ENCODE measurements at places on chromosomes 12 and 14. TPM values are rescaled to one million over a fixed set of nuclear protein-coding genes. Genes with fewer than 3 reads are reported as not detected.

DNA sequence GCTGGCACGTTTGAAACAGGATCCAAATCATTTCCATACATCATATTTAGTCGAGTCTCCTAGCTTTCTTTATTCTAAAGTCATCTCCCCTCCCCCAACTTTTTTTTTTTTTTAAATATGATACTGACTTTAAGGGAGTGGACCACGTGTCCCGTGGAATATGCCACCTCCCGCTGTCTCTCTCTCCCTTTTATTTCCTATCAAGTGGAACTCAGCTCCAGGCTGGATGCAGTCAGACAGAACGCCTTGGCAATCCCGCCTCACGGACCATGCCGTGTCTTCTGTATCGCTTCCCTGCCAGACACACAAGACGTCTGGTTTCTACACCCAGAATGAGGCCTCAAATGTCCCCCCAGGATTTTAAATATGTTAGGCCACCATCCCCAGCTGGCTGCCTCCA, 21.2 kb downstream of the BCL7A start:
- no peak for DNase-seq

GRCh38 chr12:75177997-75178396, 31.6 kb downstream of the KCNC2 start:
- DNase-seq, result no peak

DNA sequence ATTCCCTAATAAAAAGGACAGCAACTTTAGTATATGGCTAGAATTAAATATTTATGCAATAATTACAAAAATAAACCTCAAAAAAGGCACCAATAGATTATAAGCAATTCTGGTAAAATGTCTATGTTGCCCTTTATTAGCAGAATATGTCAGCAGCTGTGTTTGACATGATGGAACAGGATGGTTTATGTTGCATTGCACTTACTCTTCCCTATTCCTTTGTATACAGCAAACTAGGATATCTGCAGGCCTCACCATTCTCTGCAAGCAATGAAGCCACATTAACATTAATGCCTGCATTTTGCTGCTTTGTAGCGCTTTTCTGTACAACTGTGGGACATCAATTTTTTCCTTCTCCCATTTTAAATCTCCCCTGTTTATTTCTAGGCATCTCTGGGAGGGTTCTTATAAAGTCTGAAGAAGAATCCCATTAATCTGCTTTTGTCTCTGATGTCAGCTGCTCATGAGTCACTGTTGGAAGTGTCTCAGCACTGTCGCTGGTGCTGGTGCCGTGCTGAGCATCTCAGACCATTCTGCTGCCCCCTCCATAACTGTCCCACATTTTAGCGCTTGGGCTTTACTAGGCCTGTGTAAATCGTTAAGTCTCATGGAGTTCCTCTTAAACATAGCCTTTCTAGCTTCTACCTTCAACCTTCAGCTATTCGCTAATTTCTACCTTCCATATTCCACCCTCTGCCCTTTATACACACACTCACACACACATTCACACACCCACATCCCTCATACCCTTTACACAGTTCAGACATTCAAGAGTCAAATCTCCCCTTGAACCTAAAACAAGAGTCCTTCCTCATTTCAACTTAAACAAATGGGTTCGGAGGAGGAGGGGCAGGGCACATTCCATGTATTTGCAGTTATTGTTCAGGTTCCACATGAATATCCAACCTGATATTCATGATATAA, 64.4 kb upstream of the TRHDE start:
- DNase-seq, result no peak

GRCh38 chr12:108332791-108333382, 6.2 kb downstream of the CMKLR1 start:
- DNase-seq, result no peak

DNA sequence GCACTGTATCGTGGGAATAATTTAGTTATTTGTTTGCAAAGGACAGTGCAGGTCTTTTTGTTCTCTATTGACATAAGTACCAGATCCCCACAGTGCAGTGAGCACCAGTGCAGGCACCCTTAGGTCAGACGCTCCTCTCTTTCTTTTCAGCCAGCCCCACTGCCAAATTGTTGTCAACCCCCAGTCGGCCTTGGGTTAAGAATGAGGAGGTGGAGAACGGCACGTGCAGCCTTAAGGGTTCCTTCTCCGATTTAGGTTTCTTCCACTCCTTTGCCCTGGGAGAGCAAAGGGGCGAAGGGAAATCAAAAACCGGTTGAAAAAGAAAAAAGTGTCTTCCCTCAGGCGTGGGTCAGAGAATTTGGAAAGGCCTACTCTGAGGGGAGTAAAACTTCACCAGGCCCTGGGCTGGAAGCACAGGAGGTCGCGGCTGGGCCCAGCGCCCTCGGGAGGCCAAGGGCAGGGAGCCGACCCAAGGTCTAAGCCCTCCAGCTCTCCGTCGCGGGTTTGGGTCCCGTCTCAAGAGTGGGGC, 4.3 kb downstream of the PAX9 start:
- no peak for DNase-seq

- no peak for DNase-seq
Observed at GRCh38 chr12:4539167-4539870, 629 bp downstream of the RAD51AP1 start.

- DNase-seq, result no peak
Observed at GRCh38 chr14:64746298-64747250, 42.4 kb downstream of the PLEKHG3 start.

DNA sequence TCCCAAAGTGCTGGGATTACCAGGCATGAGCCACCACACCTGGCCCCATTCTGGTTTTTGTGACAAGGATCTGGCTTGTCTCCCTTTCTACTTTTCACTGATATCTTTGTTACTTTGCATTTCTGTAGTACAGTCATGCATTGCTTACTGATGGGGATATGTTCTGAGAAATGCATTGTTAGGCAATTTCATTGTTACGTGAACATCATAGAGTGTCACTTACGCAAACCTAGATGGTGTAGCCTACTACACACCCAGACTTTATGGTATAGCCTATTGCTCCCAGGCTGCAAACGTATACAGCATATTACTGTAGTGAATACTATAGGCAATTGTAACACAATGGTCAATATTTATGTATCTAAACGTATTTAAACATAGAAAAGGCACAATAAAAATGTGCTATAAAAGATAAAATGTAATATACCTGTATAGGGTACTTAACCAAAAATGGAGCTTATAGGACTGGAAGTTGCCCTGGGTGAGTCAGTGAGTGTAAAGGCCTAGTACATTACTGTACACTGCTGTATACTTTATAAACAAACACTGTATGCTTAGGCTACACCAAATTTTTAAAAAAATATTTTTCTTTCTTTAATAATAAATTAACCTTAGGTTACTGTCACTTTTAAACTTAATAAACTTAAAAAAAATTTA, 16.0 kb downstream of the MRPL42 start:
- DNase-seq, result no peak

- DNase-seq, result no peak
Observed at GRCh38 chr14:23544511-23545447, 6.8 kb downstream of the ZFHX2 start.

GRCh38 chr14:33404054-33404453, 465.4 kb downstream of the NPAS3 start:
- no peak for DNase-seq

DNA sequence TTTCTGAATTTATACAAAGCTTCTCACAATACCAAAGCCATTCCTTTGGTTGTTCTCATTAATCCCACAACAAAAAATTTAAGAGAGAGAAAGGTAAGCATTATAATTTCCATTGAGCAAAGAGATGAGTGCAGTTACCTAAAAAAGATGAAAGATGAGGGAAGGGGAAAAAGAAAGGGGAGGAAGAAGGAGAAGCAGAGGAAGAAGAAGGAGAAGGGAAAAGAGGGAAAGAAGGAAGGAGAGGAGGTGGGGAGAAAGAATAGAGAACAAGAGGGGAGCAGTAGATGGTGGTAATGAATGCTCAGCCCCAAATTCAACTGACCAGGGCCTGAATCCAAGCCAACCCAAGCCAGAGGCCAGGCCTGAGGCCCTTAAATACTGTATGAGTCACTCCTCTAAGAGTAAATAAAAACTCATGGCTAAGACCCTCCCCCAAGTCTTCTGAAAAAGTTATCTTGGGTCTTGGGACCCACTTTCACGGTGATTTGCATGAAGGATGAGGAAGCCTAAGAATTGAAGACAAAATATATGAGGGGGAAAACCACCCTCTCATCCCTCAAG, 144.6 kb downstream of the ITPR2 start:
- no peak for DNase-seq

GRCh38 chr14:104927901-104928300, 3.2 kb downstream of the PLD4 start:
- DNase-seq, result no peak

- DNase-seq, result no peak
Observed at GRCh38 chr14:99192830-99193229, 79.2 kb downstream of the BCL11B start.

DNA sequence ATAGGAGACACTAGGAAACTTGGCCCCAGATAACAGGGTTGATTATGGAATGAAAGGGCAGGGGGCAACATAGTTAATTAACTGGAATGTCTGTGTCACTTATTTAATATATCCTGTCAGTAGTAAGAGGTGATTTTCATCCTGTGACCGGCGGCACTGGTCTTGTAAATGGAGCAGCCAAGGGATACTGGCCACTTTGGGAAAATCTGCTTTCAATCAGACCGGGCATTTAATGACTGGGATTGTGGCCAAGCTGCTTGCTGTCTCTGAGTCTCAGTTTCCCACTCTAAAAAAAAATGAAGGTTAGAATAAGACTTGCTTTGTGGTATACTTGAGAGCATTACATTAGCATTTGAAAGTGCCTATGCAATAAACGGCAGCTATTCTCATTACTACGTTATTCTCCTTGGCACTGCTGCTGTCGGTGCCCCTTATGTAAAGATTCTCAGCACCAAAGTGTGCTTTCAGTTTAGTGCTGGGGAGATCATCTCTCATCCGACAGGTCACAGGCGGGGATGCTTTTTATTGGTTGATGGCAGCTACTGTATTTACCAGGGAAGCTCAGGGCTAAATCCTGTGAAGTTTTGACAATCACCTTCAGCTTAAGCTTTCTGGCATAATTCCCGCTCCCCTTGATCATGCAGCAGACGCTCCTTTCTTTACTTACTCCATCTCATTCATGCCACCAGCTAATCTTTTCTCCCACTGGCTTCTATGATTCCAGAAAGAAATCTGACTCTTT, 162.1 kb downstream of the ESRRB start:
- DNase-seq, result no peak

DNA sequence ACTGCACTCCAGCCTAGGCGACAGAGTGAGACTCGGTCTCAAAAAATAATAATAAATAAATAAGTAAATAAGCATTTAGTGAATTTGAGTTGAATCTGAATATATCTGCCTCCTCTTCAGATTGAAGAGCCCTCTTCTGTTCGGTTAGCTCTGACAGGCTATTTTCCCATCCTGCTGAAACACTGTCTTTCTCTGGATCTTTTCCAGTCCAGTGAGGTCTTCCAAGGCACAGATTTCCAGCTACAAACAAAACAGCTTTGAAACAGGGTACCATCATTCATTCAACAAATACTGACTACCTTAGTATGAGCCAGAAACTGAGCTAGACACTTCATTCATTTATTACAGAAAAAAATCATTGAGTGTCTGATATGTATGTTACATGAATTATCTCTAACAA, 7.2 kb upstream of the SPRYD3 start:
- DNase-seq, result no peak

DNA sequence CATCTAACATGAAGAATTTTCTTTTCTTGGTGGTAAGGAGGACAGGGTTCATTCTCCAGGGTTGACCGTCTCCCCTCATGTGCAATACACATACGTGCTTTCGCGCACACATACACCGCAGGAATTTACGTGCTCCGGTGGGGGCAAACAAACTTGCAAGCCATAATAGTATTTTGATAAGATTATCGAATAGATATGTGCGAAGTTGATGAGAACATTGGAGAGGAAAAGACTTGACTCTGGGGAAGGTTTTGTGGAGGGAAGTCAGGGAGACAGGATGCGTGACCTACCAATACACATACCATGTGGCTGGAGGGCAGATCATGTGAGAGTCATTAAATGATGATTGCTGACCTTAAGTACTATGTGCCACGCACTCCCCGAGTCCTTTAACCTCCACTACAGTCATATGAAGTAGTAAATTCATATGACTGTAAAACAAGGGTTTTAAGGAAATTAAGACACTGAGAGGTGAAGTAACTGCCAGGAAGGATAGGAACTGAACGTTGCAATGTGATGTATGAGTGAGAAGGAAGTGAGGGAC, 921 bp downstream of the RAD51B start:
- DNase-seq, result no peak

DNA sequence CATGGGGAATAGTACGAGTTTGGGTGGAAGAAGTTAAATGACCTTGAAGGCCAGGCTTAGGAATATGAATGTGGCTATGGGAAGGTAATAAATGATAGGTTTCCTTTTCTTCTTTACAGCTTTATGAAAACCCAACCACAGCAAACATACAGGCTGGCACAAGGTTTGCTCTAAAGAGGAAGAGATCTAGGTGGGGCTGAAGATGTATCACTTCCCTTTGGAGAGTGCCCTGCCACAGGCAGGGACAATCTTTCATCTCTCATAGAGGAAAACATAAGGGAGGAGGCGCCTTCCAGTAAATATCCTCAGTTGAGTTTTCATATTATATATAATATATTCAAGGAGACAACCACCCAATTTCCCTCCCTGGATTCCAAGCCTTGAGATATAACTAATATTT, 72.9 kb upstream of the FRMD6 start:
- no peak for DNase-seq

DNA sequence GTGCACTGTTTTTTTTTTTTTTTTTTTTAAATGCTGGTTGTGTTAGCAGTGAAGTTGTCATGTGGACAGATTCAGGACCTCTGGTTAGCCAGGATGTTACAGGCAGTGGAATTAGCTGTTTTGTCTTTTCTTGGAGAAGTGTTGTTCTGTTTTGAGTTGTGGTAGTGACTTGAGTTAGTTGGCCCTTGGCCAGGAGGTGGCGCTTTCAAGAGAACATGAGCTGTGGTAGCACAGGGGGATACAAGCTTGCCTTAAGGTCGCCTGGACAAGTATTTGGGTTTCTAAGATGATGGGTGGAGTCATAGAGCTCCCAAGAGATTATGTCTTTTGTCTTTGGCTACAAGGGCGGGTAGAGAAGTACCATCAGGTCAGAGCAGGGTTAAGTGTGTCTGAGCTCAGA, 33.3 kb upstream of the CCDC198 start:
- no peak for DNase-seq

- DNase-seq, result no peak
Observed at GRCh38 chr14:95387826-95388445, 68.2 kb upstream of the CLMN start.

- DNase-seq, result no peak
Observed at GRCh38 chr14:23145794-23146350, 26.8 kb upstream of the CEBPE start.

- no peak for DNase-seq
Observed at GRCh38 chr14:76134231-76134630, 17.5 kb upstream of the GPATCH2L start.

GALNT16 gene
- total RNA-seq, result 18.5 TPM

PTGES3 gene
- total RNA-seq, result 284 TPM

SLC6A12 gene
- 0.47 TPM for total RNA-seq

WIF1 gene
- total RNA-seq, result not detected

HNRNPC gene
- 993 TPM for total RNA-seq

RASSF8 gene
- total RNA-seq, result 50.5 TPM

MANSC1 gene
- total RNA-seq, result 5.5 TPM

NTS gene
- total RNA-seq, result 0.40 TPM

MYH7 gene
- not detected for total RNA-seq

TPPP2 gene
- total RNA-seq, result not detected

GDF3 gene
- total RNA-seq, result not detected

FOXG1 gene
- total RNA-seq, result not detected

BMP4 gene
- total RNA-seq, result 1.3 TPM

AGAP2 gene
- total RNA-seq, result 3.9 TPM
